ENCODE measurements at places on chromosomes 5 and 9.

DNA sequence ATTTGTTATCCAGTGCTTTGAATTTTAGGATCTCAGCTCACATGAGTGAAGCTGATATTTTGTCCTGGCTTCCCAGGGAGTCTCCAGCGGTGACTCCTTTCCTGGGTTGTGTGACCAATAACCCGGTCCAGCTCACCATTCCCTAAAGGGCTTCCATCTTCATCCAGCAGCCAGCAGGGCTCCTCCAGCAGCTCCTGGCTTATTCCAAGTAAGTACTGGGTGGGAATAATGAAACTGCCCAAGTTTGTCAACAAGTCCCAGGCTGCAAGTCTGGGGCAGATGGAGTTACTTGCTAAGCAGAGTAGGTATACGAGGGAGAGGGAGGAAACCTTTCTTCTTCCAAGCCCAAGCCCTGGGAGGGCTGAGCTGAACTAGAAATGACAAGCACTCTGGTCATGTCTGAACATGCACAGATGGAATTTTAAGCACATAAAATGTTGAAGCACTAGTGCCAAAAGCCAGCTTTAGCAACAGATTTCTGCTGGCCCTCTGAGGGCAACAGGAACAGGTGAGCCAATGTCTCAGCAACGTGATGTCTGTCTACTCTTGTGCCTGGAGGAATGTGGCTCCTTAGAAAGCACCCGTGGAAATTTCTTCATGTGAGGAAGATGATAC lies 153.7 kb upstream of the DAPK1 start:
- DNase-seq, result no peak

- DNase-seq, result no peak
These were observed 37.5 kb upstream of the IQGAP2 start for GRCh38 chr5:76365561-76365960.

GRCh38 chr9:33106827-33107621 lies 30.6 kb upstream of the SMU1 start:
- DNase-seq, result no peak

DNA sequence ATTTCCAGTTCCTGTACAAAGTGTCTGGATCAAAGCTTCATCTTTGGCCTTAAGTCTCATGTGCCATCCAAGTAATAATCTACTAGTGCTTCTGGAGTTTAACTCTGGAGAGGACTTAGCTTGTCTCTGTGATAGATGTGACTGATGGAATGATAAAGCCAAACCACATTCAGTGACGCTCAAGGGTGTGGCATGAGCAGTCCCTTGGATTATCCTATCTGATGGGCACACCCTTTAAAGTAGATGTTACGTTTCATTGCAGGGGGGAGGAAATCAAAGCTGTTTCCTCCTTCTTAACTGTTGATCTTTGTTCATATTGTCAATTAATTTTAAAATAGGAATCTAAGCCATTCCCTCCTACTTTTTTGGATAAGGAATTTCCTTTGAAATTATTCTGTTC lies 8.5 kb upstream of the EGFLAM start:
- DNase-seq, result no peak

DNA sequence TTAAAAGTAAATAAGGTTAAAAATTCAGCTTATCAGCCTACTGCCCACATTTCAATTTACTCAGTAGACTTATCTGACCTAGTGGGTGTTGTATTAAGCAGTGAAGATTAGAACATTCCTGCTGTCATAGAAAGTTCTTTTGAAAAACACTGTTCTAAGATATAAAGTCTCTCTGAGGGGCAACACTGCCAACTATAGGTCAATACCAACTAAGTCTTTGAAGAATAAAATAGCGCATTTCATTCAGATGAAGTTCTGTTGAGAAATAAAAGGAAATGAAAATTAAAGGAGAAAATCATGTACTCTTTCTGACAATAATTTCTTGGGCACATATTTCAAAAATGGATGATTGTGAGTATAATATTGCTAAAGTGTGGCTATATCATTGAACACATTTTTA lies 86.8 kb downstream of the PTPRD start:
- no peak for DNase-seq

DNA sequence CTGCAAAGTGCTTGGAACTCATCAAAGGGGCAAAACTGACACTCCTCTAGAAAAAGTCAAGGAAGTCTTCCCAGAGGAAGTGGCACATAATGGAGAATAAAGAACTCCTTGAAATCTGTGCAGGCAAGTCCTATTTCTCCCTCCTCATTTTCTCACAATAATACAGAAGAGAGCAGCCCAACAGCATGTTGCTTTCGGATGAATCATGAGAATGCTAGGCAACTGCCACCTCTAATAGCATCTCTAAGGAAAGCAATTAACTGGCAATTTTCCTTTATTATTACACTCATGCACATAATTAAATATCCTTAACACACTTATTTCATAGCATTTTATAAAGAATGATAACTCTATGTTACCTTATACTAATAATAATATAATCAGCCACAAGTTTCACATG lies 122.2 kb upstream of the PTGER4 start:
- DNase-seq, result no peak

DNA sequence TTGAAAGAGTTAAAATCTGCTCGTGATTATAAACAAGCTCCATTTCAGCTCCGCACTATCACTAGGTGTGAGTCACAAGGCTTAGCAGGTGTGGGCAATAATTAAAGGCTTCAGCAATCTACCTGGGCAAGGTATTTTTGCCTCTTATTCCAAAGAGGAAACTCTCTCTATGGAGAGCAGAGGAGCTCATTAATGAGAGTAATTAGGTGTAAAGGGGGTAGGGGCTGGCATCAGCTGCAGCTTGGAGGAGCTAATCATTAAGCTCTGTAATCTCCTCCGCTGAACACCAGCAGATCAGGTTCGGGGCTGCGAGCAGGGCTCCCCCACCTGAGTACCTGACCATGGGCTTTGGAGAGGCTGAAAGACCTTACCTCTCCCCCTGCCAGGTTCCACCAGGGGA lies 129.2 kb downstream of the CRB2 start:
- no peak for DNase-seq

DNA sequence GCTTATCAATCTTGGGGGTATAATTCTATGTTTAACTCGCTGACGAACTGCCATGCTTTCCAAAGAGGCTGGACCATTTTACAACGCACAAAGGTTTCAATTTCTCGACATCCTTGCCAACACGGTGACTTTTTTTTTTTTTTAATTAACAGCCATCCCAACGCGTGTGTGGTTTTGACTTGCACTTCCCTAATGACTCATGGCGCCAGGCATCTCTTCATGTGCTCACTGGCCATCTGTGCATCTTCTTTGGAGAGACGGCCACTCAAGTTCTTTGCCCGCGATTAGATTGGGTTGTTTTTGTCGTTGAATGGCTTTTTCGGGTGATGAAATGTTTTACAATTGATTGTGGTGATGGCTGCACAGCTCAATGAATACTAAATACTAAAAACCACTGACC lies 12.5 kb upstream of the CARD9 start:
- DNase-seq, result no peak
